ENCODE measurements at places on chromosomes 2 and 18.
A peak's percentile ranks its signal among the peaks of the same experiment; 100 is the strongest.

- DNase-seq = no peak
Measured at GRCh38 chr18:23240609-23240930, 105.3 kb downstream of the CABLES1 start.

GRCh38 chr2:6506361-6506794 is 359.3 kb downstream of the CMPK2 start:
- DNase-seq = no peak

GRCh38 chr2:34416856-34417255 is 817.8 kb upstream of the FAM98A start:
- no peak for DNase-seq

DNA sequence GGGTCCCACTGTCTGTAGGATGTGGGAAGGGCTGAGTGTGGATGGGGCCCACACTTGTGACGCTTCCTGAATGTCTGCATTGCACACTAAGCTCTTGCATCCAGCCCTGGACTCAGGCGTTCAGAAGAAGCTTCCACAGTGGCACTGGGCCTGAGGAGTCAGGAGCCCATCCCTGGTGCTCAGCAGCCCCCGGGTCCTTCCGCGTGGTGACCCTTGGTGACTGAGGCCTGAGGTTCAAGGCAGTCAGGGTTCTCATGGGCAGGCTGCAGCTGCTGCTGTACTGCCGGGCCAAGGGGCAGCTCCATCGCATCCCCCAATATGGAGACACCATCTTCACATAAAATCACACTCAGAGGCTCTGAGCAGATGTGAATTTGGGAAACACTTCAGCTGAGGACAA is 65.8 kb upstream of the TUBA3E start:
- DNase-seq = no peak

DNA sequence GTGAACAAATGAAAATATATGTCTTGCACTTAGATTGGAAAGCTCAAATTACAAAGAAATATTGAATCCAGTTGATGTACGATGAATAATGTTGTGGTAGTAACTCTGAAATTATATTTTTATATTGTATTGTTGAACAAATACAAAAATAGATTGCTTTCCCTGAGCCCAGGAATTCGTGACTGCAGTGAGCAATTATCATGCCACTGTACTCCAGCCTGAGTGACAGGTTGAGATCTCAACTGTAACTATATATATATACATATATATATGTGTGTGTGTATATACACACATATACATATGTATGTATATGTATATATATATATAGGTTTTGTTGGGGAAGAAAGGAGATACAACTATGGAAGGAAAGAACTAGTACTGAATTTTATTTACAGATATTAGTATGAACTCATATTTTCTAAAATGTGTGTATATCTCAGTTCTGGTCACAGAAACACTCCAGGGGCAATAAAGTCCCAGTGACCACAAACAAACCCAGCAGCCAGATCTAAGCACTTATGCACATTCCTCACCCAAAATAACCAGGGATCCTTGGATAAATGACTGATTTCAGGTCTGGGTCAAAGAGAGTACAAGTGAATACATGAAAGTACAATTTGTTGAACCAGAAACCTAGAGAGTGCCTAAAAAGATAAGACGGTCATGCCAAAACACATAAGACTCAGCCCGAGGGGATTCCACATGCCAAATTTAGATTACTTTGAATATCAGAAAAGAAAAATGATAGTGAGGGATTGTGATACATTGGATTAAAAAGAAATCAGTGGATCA is 146.3 kb downstream of the TMX3 start:
- DNase-seq = no peak

- DNase-seq = peak; percentile 77
Measured at GRCh38 chr18:76496194-76496890, 1.3 kb upstream of the ZNF516 start.
